Hematopoietic multipotent progenitor cell treated with erythropoietin and hydrocortisone succinate and interleukin-3 and kit ligand, for 15 days (in vitro differentiated cells): ENCODE measurements at places on chromosomes 1 and 21.

DNA sequence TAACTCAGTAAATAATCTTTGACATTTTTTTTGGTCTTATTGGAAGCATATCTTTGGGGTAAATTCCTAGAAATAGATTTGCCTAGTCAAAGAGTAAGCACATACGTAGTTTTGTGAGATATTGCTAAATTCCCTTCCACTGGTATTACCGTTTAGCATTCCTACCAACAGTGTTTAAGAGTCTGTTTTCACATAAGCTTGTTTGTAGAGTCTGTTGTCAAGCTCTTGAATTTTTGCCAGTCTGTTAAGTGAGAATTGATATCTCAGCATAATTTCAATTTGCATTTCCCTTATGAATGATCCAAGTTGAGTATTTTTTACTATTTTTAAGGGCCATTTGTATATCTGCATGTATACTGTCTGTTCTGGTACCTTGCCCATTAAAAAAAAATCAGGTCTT, 37.0 kb upstream of the MPC2 start:
- no peak for DNase-seq

- no peak for DNase-seq
These were observed 838.2 kb upstream of the RGS18 start for GRCh38 chr1:191320062-191320461.

DNA sequence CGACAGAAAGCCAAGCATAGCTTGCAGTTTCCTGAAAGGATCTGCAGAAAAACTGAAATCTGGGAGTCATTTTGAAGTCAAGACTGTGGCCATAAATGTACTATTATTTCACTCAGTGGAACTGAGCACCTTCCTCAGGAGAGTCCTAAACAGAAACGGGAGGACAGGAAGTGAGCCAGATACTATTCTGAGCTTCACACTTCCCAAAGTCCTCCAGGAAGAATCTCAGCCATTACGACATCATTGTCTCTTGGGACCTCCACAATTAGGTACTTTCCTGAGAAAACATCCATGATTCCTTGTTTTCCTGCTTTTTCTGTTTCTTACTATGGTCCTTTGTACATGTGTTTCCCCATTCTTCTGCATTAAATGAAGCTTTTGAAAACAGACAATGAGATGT, 299.2 kb upstream of the USP25 start:
- no peak for DNase-seq

GRCh38 chr1:37840711-37841110, 18.7 kb downstream of the MTF1 start:
- DNase-seq = no peak

- DNase-seq = no peak
These were observed 98.2 kb downstream of the PCBP3 start for GRCh38 chr21:45741691-45742090.

DNA sequence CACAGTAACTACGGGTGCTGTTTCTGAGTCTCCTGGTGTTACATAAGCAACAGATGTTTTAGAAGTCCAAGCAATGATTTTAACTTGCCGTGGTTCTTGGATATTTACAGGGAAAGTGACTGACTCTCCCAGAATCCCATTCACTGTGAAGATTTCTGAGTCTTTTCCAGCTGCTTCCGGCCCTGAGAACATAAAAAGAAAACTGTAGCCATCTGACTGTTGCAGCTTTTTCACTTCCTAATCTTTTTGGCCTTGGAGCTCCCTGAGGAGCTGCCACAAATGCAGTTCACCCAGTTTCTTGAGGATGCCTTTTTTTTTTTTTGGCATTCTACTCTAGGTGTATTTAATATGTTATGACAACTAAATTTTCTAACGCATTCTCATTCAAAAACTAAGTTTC, 13.7 kb downstream of the CD84 start:
- DNase-seq = no peak

GRCh38 chr1:52554756-52555155, 1.9 kb upstream of the TUT4 start:
- DNase-seq = no peak

DNA sequence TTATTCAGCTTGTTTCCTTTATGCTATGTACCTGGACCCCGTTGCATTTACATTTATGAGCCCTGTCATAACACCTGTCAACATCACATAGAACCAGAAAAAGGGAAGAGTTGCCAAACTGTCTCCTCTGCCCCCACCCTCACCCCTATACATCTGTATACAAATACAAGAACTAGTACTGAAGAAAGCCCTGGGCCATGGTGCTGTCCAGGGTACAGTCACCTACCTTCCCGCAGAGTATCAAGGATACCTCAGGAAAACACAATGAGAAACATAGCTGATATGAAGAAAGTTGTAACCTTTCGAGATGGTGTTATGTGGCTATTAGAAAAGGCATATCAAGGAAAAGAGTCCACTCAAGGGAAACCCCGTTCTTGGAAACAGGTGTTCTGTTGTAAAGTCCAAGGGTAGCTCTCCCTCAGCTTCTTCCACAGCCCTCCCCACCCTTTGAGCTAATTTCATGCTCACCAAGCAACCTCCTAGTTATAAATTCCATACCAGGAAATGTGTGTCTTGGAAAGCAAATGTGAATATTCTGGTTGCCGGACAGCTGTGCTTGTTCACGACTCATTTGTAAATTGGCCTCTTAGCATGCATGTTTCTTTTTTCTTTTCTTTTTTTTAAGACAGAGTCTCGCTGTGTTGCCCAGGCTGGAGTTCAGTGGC, 16.7 kb upstream of the AVPR1B start:
- DNase-seq = no peak

- DNase-seq = no peak
These were observed 144.6 kb downstream of the CLIC6 start for GRCh38 chr21:34813266-34813894.

- no peak for DNase-seq
These were observed 40.2 kb upstream of the DMRTB1 start for GRCh38 chr1:53419034-53419433.

DNA sequence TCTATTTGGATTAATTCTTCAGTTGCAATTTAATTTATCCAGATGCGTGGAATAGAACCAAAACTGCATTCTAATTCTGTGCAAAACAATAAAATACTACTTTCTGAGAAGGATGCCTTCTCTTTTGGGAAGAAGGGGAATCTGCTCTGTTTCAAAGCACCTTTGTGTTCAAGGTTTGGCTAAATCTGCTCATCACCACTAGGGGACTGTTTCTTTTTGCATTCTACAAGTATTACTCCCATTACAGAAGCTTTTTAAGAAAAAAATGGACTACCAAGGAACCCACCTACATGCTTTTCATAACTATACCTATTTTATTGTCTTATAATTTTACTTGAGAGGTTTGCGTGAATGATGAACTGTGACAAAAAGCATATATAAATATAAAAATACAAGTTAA, 18.2 kb downstream of the MRPS6 start:
- no peak for DNase-seq

GRCh38 chr1:228416217-228416933, at the start of gene TRIM17:
Gene TRIM17, minus strand, starts transcription at chr1:228416861. Its CDS starts 1,789 bp downstream, at chr1:228415072.
- DNase-seq = no peak

- no peak for DNase-seq
These were observed 4.3 kb upstream of the ZBTB7B start for GRCh38 chr1:154998201-154998780.

- no peak for DNase-seq
These were observed 122.0 kb upstream of the B3GALT2 start for GRCh38 chr1:193308438-193308837.

DNA sequence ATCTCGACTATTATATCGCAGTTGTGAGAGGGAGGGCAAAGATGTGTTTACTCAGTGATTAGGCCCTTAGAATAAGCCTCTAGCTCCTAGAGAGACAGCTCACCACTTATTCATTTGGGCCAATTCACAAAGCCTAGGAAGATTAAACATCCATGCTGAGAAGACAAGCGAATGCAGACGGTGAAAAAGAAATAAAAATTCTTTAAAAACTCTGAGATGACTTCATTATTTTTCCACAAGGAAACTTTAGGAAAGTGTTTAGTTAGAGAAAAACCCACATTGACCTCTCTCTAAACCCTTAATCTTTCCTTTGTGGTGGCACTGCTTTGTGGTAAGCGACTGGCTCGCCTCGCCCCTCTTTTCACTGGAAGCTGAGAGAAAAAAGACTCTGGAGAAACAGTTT, 146.8 kb upstream of the DMRTA2 start:
- DNase-seq = no peak

DNA sequence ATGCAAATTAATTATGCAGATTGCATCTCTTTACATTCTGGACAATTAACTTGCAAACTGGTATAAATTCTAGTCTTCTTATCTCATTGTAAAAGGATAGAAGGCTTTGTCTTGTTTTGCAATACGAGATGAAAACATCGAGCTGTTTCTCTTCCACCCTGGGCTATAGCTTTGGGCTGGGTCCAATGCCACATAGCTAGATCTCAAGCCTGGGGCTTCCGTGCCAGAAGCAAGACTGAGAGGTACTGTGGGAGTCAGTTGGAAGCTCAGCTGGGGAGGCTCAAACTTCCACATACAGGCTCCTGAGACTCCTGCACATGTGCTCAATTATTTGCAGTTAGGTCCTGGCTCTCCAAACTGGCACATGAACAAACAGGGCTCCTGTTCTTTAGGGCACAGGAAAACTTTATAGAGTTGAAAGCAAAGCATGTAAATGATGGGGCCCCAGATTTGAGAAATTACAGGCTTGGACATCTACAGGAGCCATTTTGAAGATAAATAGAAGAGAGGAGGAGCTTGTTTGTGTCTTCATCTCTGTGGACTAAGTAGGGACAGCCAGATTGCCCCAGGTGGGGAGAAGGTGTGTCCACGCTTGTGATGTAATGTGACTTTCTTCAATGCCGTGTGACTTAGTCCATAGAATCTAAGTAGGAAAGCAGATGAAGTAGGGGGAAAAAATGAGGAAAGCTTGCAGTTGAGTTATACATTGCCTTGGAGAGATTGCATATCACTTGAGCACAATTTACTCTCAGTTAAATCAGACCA, 65.9 kb upstream of the SIPA1L2 start:
- no peak for DNase-seq

DNA sequence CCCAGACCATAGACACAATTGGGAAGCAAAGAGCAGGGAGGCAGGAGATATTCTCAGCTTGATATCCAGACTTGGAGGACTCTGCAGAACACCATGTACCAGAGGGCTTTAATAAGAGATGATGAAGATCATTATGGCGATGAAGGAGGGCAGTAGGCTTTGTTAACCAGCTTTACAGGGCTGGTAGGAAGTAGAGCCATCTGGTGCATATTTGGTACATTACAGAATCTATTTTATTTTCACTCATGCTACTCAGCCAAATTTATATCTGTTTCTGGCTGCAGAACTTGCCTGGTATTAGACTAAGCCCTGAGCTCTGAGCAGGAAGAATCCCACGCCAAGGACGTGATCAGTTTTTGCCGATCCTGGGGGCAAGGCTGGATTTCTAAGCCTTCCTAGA, 61.8 kb upstream of the SYT6 start:
- DNase-seq = no peak

DNA sequence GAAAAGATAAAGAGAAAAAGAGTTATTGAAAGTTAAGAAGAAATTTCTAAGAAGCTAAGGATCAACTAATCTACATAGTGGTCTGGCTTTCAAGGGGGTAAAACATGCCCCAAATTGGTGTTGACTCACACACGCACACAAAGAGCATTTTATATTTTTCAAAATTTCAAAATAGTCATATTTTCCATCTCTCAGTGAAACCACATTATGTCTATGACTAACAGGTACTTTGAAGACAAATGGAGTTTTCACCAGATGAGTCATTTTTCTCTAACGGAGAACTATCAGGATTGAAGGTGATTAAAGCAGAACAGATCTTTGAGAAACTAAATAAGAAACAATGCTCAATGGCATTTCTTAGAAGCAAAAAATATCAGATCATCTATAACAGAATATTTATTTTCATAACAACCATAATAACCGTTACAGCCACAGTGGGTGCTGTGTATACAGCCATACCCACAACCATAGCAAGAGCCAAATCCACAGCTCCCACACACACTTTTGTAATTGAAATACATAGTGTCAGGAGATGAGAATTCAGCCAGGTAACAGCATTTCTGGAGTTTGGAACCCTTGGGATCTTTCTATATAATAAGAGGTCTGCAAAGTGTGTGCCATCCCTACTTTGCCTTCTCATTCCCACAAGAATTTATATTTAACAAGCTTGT, at the start of gene KRTAP21-3:
TSS of gene KRTAP21-3 (minus strand) at position 539 of the 671 bp plus-strand sequence. CDS start at position 521, 18 bp downstream.
- DNase-seq = no peak

DNA sequence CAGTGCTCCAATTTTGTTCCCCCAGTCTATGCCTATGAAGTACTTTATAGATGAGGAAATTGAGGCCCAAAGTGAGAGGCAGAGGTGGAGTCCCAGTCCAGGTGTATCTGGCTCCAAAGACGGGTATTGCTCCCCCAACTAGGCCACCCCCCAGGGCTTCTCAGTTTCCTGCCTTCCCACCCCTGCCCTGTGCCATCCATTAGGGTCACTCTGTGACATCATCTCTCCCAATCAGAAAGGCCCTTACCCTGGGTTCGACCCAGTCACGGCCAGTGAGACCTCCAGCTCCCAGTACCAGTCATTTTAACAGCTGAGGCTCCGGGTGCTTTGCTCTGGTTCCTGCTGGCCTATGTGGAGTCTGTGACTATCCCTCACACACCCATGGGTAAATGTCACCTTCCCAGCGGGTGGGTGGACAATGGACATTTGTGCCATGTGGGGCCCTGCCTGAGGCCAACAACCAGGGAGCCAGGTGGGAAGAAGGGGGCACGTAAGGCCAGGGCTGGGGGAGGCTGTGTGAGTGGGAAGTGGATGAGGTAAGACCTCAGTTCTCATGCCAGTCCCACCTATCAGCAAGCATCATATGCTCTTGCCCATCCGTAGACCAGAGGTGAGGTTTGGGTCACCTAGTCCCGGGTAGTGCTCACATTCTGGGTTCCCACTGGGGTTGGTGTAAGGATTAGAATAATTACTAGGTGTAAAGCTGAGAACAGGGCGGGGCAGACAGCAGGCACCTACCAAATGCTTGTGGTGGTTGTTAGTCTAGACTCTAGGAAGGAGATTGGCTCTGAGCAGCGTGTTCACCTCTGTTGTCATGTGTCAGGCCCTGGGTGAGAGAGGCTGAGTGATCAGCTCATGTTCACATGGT, 685.9 kb downstream of the MATN1 start:
- no peak for DNase-seq

DNA sequence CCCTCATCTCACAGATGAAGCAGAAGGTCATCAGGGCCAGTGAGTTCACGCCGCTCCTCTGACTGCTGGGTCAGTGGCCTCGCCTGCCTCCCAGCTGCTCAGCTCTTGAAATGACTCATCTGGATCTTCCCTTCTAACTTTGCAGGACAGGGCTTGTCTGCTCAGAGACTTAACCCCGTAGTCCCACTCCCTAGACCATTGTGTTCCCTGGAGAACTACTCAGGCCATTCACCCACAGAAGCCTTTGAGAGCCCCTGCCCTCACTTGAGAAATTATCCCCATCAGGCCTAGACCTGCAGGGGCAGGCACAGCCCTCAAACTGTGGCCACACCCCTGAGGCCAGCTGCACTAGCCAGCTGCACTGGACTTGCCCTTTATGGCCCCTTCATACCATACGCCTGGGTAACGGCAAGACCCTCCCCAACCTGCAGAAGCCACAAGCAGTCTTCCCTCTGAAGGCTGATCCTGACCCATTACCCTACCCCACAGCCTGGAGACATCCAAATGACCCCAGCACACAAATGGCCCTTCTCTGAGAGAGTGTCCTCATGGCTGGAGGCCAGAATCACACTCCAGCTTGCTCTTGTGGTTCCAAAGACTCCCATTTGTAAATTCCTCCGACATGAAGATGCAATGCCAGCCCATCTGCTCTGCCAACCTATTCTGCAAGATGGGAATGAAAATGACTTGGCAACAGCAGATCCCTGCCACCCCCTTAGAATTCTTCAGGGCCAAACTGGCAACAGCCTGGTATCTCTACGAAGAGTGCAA, 33.2 kb downstream of the RCSD1 start:
- no peak for DNase-seq

- DNase-seq = no peak
These were observed 133.4 kb upstream of the FGGY start for GRCh38 chr1:59163268-59164092.
